ENCODE measurements at places on chromosomes 7 and 10. TPM values are rescaled to one million over a fixed set of nuclear protein-coding genes. Genes with fewer than 3 reads are reported as not detected.

Gene ITGB8
- 1.1 TPM for total RNA-seq

Gene LRRC61
- 0.07 TPM for total RNA-seq

Gene GJD4
- total RNA-seq, result not detected

Gene GLI3
- total RNA-seq, result 0.20 TPM

Gene HOXA11
- 0.68 TPM for total RNA-seq

Gene SPDYE6
- total RNA-seq, result not detected

Gene CC2D2B
- not detected for total RNA-seq

Gene SPOCK2
- 0.51 TPM for total RNA-seq

Gene AEBP1
- total RNA-seq, result 0.06 TPM

Gene AKR1B15
- 33.7 TPM for total RNA-seq

Gene STEAP1B
- 0.17 TPM for total RNA-seq

Gene PRR15
- total RNA-seq, result 4.0 TPM

Gene DRGX
- 0.08 TPM for total RNA-seq

Data from A549 treated with Hydrocortisone at 1 μM for 4 hours (cell line).